ENCODE measurements at places on chromosomes 4 and X. TPM values are rescaled to one million over a fixed set of nuclear protein-coding genes. Genes with fewer than 3 reads are reported as not detected.

POF1B gene
- not detected for total RNA-seq

- no peak for DNase-seq
Observed at GRCh38 chr4:89708903-89709421, 128.0 kb downstream of the SNCA start.

DNA sequence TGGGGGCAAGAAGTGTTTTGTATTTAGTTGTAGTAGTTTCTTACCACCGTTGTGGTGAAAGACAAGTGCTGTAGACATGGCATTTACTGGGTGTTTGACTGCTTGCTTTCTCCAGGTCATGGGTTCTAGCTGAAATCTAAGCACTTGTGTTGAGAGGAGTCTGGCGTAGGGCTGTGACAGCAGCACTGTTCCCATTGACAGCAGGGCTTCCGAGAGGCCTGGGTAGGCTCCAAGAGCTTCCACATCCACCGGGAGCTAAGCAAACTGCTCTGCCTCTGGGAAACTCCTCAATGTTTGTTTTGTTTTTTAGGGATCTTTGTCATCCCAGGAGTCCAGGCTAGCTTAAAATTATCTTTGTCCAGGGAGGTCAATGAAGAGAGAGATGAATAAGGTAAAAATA lies 44.3 kb downstream of the BMPR1B start:
- no peak for DNase-seq

GRCh38 chr4:186680641-186681040 lies 43.0 kb downstream of the FAT1 start:
- no peak for DNase-seq

- no peak for DNase-seq
Observed at GRCh38 chr4:2964706-2965258, 1.4 kb downstream of the GRK4 start.

- no peak for DNase-seq
Observed at GRCh38 chrX:13001097-13001496, 26.2 kb downstream of the TMSB4X start.

DNA sequence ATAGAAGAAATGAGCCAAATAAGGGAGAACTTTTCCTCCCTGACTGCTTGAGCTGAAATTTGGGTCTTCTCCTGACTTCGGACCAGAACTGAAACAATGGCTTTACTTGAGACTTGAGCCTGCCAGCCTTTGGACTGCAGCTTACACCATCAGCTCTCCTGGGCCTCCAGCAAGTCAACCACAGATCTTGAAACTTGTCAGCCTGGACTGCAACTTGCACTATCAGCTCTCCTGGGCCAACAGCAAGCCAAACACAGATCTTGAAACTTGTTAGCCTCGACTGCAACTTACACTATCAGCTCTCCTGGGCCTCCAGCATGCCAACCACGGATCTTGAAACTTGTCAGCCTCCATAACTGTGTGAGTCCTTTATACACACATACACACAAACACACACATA lies 425.9 kb upstream of the PCDH7 start:
- no peak for DNase-seq
